Chondrocyte (in vitro differentiated cells): ENCODE measurements at places on chromosomes 12 and 14. TPM values are rescaled to one million over a fixed set of nuclear protein-coding genes. Genes with fewer than 3 reads are reported as not detected.

BIN2 gene
- total RNA-seq = not detected in 3 replicates

- DNase-seq = peak; percentile 28
- no peaks in the 10 kb centered on the region for H3K36me3 ChIP-seq
- no peaks in the 10 kb centered on the region for H3K27me3 ChIP-seq
- no peak overlapping the region for H3K4me3 ChIP-seq
These were observed 20.4 kb downstream of the DLK1 start for GRCh38 chr14:100747021-100747586.

GRCh38 chr12:131844140-131844539 lies 15.9 kb downstream of the MMP17 start:
- H3K4me3 ChIP-seq = no peak overlapping the region
- H3K27me3 ChIP-seq = no peaks in the 10 kb centered on the region
- no peak for DNase-seq
- H3K36me3 ChIP-seq = no peaks in the 10 kb centered on the region
- H3K4me1 ChIP-seq = no peaks in the 10 kb centered on the region

DNAH10 gene
- total RNA-seq = 0.46 to 1.2 TPM (median 0.95 TPM) in 3 replicates

- DNase-seq = no peak
- H3K36me3 ChIP-seq = peaks cover 4% of the 10 kb centered on the region
- H3K4me3 ChIP-seq = no peak overlapping the region
- no peaks in the 10 kb centered on the region for H3K27me3 ChIP-seq
These were observed 345.8 kb downstream of the TMEM132D start for GRCh38 chr12:129558036-129558435.

GRCh38 chr14:65371784-65372183 lies 40.7 kb upstream of the FUT8 start:
- H3K27ac ChIP-seq = no peak overlapping the region
- no peaks in the 10 kb centered on the region for H3K36me3 ChIP-seq
- DNase-seq = no peak

- H3K27me3 ChIP-seq = no peaks in the 10 kb centered on the region
- no peak for DNase-seq
- H3K4me3 ChIP-seq = peak overlapping the region; percentile 83
- H3K36me3 ChIP-seq = no peaks in the 10 kb centered on the region
- H3K27ac ChIP-seq = peak overlapping the region; percentile 96
These were observed 66.2 kb upstream of the PTGR2 start for GRCh38 chr14:73785336-73785833.

GRCh38 chr12:87679251-87679650 lies 349.9 kb downstream of the C12orf50 start:
- H3K4me3 ChIP-seq = no peak overlapping the region
- no peak overlapping the region for H3K27ac ChIP-seq
- H3K4me1 ChIP-seq = peaks cover 3% of the 10 kb centered on the region
- H3K27me3 ChIP-seq = no peaks in the 10 kb centered on the region
- H3K36me3 ChIP-seq = no peaks in the 10 kb centered on the region

SOS2 gene
- 25.3 to 28.1 TPM (median 25.8 TPM) in 3 replicates for total RNA-seq

IAPP gene
- not detected in 3 replicates for total RNA-seq

- no peaks in the 10 kb centered on the region for H3K36me3 ChIP-seq
- H3K27me3 ChIP-seq = peaks cover 7% of the 10 kb centered on the region
These were observed 37.5 kb upstream of the CIT start for GRCh38 chr12:119914666-119915065.

ALX1 gene
- 1.4 to 3.3 TPM (median 3.2 TPM) in 3 replicates for total RNA-seq

BICDL1 gene
- 0.12 to 0.45 TPM (median 0.26 TPM) in 3 replicates for total RNA-seq

MSRB3 gene
- total RNA-seq = 104 to 160 TPM (median 158 TPM) in 3 replicates

HHIPL1 gene
- total RNA-seq = 1.6 to 5.9 TPM (median 5.6 TPM) in 3 replicates

DNA sequence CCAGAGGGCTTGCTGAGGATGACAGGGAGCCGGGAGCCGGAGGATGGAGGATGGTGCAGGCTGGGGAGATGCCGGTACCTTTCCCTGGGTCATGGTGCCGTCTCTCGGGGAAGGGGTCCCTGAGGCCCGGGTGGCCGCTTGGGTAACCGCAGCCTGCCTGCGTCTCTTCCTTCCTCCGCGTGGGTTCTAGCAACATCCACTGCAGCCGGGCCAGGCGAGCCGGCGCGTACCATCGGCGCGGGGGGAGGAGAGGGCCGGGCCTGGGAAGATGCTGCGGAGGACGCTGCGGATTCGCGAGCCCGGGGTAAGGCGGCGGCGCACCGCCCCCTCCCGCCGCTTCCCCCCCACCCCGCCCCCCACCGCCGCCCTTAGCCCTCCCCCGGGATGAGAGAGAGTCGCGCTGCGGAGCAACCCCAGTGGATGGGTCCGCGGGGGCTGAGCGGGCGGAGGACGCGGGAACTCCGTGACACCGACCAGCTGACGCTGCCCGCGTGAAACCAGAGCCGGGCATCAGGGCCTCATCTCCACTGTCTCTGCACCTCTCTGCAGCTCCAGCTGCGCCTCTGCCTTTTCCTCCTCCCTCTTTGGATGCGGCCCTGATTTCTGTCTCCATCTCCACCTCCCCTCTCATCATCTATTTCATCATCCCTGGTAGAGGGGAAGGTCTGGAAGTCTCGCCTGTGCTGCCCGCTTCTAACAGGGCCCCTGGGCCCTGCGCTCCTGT lies at the start of gene FAIM2:
Gene FAIM2 (minus strand): TSS at position 201 of the 724 bp plus-strand sequence. CDS start 108 bp downstream, at position 93.
- no peaks in the 10 kb centered on the region for H3K36me3 ChIP-seq
- peaks cover 9% of the 10 kb centered on the region for H3K4me1 ChIP-seq
- peaks cover 4% of the 10 kb centered on the region for H3K27me3 ChIP-seq
- peak within 1 kb of the TSS; percentile 72 for H3K4me3 ChIP-seq
- DNase-seq = peak; percentile 74
- peak within 1 kb of the TSS; percentile 71 for H3K27ac ChIP-seq

DNA sequence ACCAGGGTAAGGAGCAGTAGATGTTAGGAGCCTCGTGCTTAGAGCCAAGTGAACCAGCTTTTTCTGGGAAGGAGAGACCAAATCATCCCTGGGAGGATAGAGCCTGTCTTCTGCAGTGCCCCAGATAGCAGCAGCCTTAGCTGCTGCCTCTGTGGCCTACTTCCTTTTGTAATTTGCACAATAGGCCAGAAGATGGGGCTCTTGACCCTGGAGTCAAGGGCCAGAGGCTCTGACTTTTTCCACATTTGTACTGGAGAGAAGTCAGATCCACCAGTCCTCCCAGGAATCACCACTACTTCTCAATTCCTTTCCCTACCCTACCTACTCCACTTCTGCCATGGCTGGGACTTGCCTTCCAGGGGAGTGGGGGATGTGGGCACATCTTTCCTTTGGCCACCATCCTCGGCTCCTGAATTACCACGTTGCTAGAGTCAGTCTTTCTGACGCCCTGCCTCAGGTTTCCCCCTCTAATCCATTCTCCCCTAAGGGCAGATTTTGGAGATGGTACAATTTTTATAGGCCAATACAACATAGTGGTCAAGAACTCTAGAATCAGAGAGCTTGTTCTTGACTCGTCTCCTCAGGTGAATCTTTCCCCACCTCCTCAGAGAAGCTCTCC lies 3.3 kb upstream of the SLC4A8 start:
- no peaks in the 10 kb centered on the region for H3K36me3 ChIP-seq
- H3K27me3 ChIP-seq = peaks cover 5% of the 10 kb centered on the region
- H3K27ac ChIP-seq = no peak overlapping the region
- no peak for DNase-seq
- no peak overlapping the region for H3K4me3 ChIP-seq

DNA sequence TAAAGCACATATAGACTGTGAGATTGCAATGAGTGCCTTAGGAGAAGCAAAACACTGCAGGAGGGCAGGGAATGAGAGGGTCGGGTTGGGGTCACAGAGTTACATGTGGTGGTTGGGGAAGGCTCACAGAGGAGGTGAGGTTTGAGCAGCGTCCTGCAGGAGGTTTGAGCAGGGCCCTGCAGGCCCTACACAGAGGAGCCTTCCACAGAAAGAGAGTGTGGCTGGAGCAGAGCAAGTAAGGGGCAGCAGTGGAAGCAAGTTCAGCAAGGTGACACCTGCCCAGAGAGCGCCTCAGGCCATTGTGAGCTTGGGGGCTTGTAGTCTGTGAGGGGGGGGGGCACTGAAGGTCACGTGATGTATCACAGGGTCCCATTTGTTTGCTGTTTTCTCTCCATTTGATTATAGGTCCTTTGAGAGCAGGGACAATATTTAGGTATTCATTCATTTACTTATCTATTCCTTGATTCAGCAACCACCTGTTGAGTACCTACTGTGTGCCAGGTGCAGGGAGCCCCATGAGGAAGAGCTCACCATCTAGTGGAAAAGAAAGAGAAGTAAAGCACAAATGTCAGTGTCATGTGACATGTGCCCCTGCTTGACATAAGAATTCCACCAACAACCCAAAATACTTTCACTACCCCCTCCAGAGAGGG lies 56.6 kb downstream of the GALNT16 start:
- no peaks in the 10 kb centered on the region for H3K27me3 ChIP-seq
- H3K27ac ChIP-seq = peak overlapping the region; percentile 82
- peaks cover 37% of the 10 kb centered on the region for H3K4me1 ChIP-seq
- peaks cover 2% of the 10 kb centered on the region for H3K36me3 ChIP-seq
- H3K4me3 ChIP-seq = no peak overlapping the region

DNA sequence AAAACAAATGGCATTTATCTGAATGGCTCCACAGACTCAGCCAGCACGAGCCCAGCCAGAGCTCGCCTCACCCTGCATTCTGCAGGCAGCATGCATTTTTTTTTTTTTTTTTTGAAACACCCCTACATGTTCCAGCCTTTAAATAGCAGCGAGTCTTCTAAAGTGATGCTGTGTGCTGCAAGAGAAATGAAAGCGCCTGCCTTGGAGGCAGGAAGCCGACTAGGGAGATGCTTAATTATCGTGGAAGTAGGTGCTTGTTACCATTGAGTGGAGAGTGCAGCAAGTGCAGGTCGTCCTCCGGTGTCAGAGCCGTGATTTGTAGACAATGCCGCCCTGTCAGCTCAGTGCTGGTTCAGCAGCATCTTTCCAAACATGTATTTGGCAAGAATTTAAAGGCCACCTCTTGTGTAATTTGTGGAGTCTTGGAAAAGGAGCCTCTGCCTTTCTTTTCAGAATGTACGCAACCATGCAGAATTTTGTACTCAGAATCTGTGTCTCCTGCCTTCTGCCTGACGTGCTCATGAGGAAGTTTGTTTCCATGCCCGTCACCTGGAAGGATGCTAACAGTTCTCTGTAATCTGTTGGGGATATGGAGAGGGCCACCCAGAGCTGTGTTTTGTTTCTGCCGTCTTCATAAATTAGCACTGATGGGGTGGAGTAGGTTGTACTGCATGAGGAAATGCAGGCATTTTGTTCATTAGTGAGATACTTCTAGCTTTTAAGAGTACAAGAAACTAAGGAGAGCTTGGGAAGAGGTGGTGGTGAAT lies 345.9 kb upstream of the RGS6 start:
- peaks cover 6% of the 10 kb centered on the region for H3K36me3 ChIP-seq
- peaks cover 83% of the 10 kb centered on the region for H3K4me1 ChIP-seq
- no peaks in the 10 kb centered on the region for H3K27me3 ChIP-seq

DNA sequence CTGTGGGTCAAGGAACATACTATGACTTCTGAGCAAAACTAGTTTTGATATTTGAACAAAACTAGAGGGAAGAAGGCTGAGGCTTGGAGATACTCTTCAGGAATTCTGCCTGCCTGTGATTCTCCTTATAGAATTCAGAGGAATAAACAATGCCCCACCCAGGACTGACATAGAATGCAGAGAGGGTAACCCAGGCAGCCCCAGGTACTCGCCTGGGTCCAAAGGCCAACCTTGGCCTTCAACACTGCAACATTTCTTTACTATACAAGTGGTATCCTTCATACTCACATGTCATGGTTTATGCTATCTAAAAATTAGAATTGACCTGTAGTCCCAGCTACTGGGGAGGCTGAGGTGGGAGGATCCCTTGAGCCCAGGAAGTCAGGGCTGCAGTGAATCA lies 217.0 kb upstream of the FOXN3 start:
- H3K36me3 ChIP-seq = no peaks in the 10 kb centered on the region
- H3K27me3 ChIP-seq = no peaks in the 10 kb centered on the region
- DNase-seq = no peak
- H3K4me3 ChIP-seq = no peak overlapping the region
- H3K27ac ChIP-seq = no peak overlapping the region
- peaks cover 29% of the 10 kb centered on the region for H3K4me1 ChIP-seq

GRCh38 chr14:64209444-64210131 lies 84.6 kb downstream of the ESR2 start:
- H3K4me3 ChIP-seq = no peak overlapping the region
- no peaks in the 10 kb centered on the region for H3K27me3 ChIP-seq
- DNase-seq = no peak
- H3K4me1 ChIP-seq = peaks cover 4% of the 10 kb centered on the region
- no peak overlapping the region for H3K27ac ChIP-seq
- H3K36me3 ChIP-seq = peaks cover 1% of the 10 kb centered on the region

- H3K4me1 ChIP-seq = no peaks in the 10 kb centered on the region
- H3K27ac ChIP-seq = no peak overlapping the region
- no peak overlapping the region for H3K4me3 ChIP-seq
- peaks cover 4% of the 10 kb centered on the region for H3K36me3 ChIP-seq
- DNase-seq = no peak
These were observed 114.3 kb downstream of the NPAS3 start for GRCh38 chr14:33052943-33053342.
